Mesothelial cell of epicardium (in vitro differentiated cells): ENCODE measurements at places on chromosomes 16 and 17.

DNA sequence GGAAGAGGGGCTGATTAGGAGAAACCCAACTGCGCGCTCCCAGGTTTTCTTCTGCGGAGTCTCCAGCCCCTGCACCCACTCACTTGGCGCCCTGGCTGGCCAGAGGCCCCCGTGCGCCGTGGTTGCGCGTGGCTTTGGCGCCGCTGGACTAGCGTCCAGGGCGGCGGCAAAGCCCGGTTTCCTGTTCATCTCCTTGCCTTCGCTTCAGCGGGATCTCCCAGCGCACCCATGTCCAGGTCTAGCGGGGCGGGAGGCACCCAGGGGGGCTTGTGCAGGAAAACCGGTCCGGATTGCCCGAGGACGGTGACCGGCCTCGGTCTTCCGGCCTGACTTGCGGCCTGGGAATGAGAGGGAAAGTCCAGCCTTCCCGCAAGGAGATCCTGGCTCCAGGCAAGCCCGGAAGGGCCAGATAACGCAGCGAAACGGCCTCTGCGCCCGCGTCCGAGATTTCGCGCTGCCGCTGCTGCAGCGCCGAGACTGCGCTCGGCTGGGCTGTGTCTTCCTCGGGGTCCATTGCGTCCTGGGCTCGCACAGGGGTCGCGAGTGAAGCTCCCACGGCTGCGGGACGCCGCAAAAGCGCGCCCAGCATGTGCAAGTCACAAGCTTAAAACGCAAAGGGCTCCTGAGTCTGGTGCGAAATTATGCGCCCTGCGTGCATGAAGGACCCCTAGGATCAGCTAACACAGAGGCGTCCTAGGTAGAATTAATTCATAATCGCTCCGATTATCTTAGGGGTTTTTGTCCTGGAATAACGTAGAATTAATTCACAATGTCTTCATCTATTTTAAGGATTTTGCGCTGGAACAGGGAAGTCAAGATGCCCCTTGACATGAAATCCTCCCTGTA lies 5.7 kb downstream of the FOXF1 start:
- no peak for DNase-seq

- DNase-seq: no peak
Measured at GRCh38 chr17:40938981-40939380, 1.5 kb upstream of the KRT23 start.

DNA sequence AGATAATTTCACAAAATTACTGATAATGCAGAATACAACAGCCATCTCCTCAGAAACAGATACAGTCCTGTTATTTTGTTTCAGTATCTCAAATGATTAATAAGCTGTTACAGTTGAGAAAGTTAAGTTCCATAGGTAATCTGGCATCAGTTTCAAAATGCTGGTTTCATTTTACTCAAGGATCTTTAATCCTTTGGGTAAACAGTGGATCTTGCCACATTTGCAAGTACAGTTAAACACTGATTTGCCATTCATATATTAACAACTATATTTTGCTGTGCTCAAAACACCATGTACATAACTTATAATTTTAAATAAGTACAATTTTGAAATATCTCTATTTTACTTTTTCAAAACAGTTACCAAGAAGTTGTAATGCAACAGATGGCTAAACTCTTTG lies 31.2 kb downstream of the RPGRIP1L start:
- no peak for DNase-seq

- DNase-seq: no peak
Measured at GRCh38 chr16:15701975-15702970, 52.2 kb downstream of the NDE1 start.

DNA sequence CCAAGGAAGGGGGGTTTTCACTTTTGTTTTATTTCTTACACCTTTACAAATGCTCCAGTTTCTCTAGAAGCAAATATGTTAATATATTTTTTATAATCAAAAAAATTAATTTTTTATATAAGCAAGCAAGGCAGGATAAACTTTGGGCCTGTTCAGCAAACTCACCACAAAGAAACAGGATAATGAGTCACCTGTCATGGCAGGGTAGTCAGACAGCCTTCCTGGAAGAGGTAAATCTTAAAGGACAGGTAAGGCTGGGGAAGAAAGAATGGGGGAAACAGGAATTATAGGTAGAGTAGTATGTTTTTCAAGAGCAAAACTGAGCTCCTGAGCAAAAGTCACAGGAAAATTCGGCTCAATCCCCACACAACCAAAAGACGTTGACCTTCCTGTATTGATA lies 186.3 kb upstream of the SOX9 start:
- no peak for DNase-seq

DNA sequence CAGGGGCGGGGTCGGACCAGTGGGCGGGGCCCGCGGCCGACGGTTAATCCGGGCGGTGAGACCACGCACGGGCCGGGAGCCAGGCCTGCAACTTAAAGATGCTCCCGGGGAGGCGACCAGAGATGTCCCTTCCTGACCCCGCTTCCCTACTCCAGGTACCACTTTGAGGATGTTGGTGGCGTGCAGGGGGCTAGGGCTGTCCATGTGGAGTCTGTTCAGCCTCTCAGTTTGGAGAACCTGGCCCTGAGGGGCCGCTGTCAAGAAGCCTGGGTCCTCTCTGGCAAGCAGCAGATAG lies 580 bp downstream of the RANGRF start:
- DNase-seq: peak; percentile 59

DNA sequence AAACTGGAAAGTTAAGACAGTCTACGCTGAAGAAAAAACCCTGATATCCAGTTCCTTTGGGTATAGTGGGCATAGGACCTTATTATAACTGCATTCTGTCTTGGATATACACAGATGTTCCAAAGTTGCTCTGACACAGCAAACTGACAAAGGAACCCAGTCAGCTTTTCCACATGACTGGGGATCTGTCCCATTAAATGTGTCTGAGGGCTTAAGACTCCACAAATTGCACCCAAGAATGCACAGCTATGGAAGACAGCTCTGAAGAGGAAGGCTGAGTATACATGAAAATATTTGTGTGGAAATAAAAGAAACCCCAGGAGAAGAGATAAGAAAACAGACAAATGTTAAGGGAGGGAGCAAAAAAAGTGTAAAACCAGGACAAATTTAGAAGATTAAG lies 114.1 kb downstream of the SPAG9 start:
- no peak for DNase-seq

- no peak for DNase-seq
Measured at GRCh38 chr16:51497541-51498211, 346.6 kb upstream of the SALL1 start.

DNA sequence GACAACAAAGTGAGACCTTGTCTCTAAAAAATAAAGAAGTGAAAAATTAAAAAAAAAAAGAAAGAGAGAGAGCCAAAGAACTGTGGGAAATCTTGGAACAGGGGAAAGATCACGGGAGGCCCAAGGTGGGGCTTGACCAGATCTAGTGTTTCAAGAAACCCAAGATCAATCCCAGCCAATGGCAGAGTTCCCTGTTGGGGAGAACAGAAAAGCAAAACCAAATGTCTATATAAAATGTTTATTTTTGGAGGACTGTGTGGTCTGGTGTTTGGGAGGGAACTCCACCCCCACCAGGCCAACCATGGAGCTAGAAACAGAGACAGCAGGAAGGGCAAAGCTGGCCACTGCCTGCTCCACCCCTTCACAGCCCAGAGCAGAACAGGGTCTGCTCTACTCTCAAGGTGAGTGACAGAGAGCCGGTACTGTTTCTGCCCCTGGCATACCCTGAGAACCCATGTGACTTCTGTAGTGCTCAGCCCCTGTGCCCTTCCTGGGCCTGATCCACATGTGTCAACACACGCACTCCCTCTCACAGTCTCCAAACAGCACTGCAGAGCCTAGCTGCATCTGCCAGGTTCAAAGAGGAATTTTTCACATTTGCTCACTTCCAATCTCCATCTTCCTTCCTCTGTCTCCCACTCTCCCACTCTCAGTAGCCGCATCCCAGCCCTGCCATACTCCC lies 3.7 kb downstream of the TMEM101 start:
- DNase-seq: no peak

DNA sequence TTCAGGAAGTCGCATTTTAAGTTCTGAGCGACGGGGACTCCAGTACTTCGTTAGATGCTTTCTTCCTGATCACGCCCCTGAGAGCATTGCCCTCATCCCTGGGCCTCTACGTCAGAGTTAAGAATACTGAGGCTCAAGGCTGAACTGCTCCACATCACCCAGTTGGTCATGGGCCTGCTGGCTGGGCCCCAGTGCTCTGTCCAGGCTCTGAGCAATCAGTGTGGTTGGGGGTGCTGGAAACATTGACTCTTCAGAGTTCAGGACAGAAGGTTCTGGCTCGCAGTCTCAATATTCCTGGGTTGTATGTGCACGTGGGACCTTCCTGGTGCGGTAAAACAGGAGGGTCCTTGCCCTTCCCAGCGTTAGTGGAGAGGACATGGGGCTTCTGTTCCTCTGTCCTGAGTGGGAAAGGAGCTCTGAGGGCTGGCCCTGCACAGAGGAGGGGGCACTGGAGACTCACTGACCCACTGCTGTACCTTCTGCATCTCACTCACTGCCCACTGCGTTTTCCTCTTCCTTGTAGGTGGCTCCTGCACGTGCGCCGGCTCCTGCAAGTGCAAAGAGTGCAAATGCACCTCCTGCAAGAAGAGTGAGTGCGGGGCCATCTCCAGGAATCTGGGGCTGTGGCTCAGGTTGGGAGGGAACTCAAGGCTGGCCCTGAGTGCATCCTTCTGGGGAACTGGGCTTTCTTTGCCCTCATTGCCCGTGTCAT lies 518 bp downstream of the MT1E start:
- DNase-seq: no peak

DNA sequence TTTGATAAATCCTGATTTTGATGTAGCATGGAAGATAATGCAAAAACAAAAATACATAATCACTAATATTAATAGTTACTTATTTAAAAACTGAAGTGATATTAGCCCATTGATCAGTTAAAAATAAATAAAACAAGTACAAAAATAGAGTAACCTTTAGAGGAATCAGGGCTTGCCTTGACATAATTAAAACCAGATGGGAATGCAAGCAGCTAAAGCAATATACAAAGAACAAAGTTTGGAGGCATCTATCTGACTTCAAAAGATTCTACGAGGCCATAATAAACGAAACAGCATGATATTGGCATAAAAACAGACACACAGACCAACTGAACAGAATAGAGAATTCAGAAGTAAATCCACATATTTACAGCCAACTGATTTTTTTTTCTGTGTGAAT lies 15.0 kb upstream of the HEATR3 start:
- DNase-seq: no peak

DNA sequence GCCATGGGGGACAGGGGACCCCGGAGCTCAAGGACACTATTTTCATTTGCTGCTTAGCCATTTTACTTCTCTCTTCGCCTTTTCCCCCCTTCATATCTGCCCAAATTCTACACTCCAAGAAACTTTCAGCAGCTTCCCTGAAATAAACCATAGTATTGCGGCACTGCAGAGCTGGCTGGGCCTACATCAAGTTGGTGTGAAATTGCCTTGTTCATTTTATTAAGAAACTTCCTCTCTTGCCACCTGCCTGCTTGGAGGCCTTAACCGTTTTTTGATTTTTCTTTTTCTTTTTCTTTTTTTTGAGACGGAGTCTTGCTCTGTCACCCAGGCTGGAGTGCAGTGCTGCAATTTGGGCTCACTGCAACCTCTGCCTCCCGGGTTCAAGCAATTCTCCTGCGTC lies 7.4 kb upstream of the CPNE2 start:
- no peak for DNase-seq

GRCh38 chr16:27326738-27327585 lies 13.2 kb downstream of the IL4R start:
- no peak for DNase-seq

- no peak for DNase-seq
Measured at GRCh38 chr17:3503285-3503684, 27.5 kb downstream of the ASPA start.

DNA sequence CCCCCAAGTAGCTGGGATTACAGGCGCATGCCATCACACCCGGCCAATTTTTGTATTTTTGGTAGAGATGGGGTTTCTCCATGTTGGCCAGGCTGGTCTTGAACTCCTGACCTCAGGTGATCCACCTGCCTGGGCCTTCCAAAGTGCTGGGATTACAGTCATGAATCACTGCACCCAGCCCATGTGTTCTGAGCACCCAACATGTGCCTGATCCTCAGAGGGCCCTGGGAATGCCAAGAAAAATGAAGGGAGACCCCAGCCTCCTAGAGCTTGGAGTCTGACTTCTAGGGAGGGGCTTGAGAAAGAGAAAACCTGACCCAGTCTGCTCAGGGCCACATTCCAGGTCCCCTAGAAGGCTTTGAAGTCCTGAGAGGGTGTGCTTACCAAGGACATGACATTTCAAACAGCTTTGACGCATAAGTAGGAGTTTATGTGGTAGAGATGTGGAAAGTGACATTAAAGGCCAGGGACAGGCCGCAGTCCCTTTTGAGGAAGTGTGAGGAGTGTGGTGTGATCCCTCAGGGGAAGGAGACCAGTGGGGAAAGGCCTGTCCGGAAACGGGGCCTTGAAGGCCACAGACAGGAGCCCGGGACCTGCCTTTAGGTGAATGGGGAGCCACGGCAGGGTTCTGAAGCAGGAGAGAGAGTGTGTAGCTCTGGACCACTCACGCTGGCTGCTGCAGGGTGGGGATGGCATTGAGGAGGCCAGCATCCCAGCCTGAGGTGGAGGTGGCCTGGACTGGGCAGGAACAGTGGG lies 1.1 kb upstream of the CCL22 start:
- DNase-seq: no peak

- no peak for DNase-seq
Measured at GRCh38 chr17:50783905-50784304, 16.6 kb upstream of the ANKRD40CL start.

DNA sequence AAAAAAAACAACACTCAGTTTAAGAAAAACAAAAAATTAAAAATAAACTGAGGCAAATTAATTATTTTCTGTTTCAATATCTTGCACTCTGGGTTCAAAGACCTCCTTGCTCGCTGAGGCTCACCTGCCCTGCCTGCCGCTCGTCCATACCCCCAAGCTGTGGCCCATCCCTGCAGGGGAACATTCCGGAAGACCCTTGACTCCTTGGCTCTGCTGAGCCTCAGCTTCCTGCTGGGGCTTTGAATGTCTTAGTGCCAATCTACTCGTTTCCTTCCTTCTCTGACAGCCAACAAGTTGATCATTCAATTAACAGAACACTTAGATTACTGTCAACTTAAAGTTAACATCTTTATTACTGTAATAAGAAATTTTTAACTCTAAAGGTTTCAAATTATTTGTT lies 24.3 kb downstream of the G6PC1 start:
- no peak for DNase-seq

GRCh38 chr17:27567563-27567859 lies 63.5 kb upstream of the LGALS9 start:
- DNase-seq: no peak

DNA sequence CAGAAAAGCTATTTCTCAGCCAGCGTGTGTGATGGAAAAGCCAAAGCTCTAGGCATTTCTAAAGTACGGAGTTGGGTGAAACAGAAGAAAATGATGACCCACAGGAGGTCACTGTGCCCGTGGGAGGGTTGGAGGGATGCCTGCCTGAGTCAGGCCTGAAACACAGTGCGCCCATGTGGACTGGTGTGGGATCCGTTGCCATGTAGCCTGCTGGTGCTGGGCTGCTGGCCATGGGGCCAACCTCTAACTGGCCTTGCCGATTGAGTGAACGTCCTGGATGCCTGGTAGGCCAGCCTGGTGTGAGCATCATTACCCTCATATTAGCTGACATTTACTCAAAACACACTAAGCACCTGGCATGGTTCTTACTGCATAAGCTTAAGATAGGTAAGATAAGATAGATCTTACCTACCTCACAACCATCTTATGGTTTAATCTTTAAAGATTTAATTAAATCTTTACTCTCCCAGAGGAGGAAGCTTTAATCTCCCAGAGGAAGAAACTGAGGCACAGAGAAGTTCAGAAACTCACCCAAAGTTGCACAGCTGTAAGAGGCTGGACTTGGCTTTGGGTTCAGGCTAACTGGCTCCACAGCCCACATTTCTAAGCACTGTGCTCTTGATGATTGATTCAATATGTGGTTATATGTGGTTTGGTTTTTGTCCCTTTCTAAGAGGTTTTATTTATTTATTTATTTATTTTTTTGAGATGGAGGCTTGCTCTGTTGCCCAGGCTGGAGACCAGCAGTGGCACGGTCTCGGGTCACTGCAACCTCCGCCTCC lies 15.7 kb downstream of the MGAT5B start:
- DNase-seq: no peak
